ENCODE measurements at places on chromosomes 2 and 18.

DNA sequence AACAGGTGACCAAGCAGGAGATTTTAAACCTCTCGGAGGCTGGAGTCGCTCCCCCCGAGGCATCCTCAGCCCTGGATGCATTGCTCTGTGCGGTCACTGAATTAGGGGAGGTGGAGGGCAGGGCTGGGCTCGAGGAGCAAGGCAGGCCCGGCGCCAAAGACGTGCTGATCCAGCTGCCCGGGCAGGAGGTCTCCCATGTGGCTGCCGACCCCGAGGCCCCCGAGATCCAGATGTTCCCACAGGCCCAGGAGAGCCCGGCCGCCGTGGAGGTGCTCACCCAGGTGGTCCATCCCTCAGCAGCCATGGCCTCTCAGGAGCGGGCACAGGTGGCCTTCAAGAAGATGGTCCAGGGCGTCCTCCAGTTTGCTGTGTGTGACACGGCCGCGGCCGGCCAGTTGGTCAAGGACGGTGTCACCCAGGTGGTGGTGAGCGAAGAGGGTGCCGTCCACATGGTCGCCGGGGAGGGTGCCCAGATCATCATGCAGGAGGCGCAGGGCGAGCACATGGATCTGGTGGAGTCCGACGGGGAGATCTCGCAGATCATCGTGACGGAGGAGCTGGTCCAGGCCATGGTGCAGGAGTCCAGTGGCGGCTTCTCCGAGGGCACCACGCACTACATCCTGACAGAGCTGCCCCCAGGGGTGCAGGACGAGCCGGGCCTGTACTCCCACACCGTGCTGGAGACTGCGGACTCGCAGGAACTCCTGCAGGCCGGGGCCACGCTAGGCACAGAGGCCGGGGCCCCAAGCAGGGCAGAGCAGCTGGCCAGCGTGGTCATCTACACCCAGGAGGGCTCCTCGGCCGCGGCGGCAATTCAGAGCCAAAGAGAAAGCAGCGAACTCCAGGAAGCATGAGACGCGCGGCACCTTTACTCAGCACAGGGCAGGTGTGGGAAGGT, 145.1 kb downstream of the PTGR3 start:
- no peak for DNase-seq

- no peak for DNase-seq
Observed at GRCh38 chr2:99338029-99338585, 918 bp downstream of the EIF5B start.

GRCh38 chr2:235530735-235531134, 36.9 kb downstream of the AGAP1 start:
- DNase-seq, result no peak

DNA sequence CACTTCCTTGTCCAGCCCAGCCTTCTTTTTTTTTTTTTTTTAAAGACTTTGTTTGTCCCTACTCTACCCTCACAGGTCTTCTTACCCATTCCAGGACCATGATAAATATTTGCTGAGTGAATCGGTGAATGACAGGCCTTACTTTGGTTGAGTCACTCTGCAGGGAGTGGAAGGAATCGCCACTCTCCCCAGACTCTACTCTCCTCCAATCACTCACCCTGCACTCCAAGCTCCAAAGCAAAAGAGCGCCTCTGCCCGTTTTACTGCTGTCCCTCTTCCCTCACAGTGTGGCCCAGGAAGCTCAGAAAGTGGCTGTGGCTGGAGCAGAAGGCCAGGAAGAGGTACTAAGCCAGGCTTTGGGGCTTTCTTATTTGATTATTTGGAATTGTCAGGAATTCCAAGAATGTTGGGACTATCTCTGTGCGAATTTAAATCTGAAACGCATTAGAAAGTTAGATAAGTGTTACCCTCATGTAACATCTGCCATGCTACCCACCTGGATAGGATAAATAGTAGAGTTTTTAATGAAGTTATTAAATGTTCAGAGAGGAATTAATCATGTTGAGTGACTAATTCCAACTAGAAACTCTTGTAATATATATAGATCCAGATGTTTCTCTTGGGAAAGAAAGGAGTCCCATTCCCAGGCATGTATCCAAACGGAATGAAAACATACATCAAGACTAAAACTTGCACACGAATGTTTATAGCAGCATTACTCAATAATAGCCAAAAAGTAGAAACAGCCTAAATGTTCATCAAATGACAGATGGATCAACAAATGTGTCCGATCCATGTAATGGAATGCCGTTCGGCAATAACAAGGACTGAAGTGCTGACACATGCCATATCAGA, 43.0 kb upstream of the CHMP1B start:
- no peak for DNase-seq

GRCh38 chr2:219168526-219168925, 1.3 kb downstream of the SLC23A3 start:
- no peak for DNase-seq

- no peak for DNase-seq
Observed at GRCh38 chr18:77060151-77060550, 72.4 kb downstream of the MBP start.

GRCh38 chr2:149075105-149075504, 36.6 kb downstream of the LYPD6B start:
- DNase-seq, result no peak

Data from GM18507 (cell line).